ENCODE measurements at places on chromosomes 7 and 10.
A peak's percentile ranks its signal among the peaks of the same experiment; 100 is the strongest.

DNA sequence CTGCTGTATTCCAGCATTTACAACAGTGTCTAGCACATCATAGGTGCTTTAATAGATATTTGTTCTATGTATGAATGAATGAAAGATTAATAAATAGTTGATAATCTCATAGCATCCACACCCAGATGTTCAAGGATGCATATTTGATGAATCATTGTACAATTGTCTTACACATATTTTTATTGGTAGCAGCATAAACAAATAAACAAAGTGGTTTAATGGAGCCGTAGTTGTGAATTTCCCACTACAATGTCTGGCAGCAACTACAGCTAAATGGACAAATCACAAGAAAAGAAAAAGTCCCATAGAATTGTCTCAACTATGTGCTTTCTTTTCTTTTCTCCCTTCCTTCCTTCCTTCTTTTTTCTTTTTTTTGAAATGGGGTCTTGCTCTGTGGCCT is 150.8 kb downstream of the NRP1 start:
- DNase-seq = no peak

DNA sequence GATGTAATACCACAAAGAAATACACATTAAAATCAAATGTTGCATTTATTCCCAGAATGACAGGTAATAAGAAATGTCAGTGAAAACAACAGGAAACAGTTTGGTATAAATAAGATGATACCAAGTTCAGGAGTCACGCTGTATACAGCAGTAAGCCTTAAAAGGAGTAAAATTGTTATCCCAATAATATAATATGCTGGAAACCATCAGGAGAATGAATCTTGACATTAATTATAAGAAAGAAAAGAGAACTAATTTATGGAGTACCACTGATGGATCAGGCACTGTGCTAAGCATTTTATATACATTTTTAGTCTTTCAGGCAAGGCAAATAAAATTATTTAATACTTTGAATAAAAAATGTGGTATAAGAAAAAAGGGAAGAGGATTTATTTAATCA is 27.6 kb downstream of the PRKAR2B start:
- no peak for DNase-seq

DNA sequence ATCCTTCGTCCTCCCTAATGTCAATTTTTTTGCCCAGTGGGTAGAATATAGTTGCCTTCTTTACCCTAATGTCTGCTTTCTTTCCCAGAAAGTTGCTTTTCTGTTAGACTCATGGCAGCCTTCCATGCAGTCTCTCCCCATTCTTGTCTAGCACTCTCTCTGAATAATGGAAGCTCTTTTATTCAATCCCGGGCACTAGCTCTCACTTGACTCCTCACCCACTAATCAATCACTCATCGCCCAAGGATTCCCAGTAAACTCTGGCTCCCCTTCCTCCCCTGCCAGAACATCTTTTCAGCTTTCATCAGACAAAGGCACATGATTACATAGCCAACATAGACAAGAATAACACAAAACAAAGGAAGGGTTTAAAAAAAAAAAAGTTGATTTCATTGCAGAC is 100.2 kb upstream of the RELN start:
- DNase-seq = peak; percentile 11

DNA sequence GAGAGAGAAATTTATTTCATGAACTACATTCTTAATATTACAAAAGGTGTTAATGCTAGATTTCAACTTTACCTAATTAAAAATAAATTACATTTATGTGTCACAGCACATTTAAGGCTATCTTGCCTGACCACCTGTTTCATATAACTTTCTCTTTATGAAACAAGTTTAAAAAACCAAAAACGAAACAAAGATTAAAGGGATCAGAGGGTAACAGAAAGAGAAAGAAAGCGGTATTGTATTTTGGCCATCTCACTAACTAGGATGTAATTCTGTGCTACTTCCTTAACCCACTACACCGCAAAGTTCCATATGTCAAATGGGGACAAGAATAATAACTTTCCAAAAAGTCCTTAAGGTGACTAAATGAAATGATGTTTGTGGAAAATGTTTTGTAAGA is 6.3 kb upstream of the RHOBTB1 start:
- no peak for DNase-seq

DNA sequence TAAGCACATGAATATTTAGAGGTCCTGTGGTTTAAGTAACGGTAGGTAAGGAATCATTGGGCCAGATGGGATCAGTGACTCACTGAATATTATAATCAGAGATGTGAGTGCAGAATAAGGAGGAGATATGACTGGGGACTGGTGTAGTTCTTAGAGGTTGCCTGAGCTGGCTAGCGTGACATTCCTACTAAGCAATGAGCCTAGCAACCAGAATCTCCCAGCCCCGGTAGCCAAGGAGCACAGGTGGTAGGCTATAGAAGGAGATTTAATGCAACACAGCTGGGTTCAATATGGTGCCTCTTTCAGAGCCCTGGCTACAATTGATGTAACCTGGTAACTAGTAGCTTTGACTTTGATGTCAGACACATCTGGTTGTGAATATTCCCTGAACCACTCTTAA is 641.6 kb downstream of the AUTS2 start:
- no peak for DNase-seq

DNA sequence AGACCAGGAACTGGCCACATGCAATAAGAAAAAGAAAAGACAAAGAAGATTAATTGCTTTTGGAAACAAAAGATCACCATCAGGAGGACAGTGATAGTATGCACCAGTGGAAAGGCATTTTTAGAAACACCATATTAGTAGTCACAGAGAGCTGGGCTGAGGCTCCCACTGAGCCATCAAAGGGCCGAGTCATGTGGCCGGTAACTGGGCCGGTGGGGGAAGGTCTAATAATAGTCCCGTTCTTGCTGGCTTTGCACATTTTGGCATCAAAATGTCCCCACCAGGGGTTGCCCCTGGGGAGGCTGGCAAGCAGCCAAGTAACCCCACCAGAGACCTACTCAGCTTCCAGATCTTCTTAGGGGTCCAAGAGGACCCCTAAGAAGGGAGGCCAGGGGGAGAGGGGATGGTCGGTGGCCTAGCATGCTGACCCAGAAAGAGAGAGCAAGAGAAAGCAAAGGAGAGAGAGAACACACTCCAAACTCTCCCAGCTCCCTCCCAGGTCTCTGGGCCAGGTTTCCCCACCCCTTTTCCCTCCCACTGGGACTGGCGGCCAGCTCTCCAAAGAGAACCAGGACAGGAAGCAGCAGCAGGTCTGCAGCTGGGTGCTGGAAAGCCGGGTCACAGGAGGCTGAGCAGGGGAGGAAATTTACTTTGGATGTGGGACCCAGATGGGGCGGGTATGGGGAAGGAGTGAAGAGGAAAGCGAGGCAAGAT is 70.2 kb upstream of the FGFR2 start:
- DNase-seq = peak; percentile 58

DNA sequence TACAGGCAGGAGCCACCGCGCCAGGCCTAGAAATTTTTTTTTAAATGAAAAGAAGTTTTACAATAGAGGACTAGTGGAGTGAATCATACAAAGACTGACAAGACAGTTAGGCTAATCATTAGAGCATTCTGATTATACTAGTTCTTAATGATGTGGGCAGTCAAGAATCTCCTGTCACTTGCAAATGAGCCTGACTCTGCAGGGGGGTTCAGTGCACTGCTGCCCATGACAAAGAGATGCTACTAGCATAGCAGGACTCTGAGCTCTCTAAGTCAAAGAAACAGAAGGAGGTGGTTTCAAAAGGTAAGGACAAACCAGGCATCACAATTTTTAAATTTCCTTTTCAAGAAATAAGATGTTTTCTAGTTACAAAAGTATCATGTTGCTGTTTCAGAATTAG is 59.0 kb downstream of the CCDC6 start:
- no peak for DNase-seq

DNA sequence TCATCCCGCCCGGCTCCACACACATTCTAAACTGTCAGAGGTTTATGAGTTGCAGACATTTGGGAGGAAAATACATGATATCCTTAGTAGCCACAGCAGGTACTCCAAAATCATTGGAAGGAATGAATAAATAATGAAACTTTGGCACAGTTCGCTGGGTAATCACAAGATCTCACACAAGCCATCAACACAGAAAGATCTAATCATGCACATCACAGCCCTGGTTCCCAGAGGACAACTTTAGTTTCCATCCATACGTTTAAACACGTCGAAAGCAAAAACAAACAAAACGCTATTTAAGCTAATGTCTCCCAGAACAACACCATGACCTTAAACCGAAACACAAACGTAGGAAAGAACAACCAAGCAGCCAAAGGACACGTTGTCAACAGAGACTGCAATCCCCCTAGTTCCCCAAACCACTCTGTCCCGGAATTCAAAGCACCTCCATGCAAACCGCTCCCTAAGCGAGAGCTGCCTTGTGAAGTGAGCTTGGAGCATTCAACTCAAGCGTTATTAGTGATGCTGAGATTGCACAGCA is 12.3 kb downstream of the SVIL start:
- no peak for DNase-seq

- DNase-seq = no peak
These were observed 2.8 kb upstream of the CLDN15 start for GRCh38 chr7:101240226-101241014.

- DNase-seq = no peak
These were observed 50.7 kb upstream of the HDAC9 start for GRCh38 chr7:18444826-18445225.

GRCh38 chr7:139739863-139740597 is 37.8 kb downstream of the HIPK2 start:
- peak; percentile 95 for DNase-seq

GRCh38 chr10:10392511-10392910 is 625.2 kb upstream of the CELF2 start:
- DNase-seq = no peak

DNA sequence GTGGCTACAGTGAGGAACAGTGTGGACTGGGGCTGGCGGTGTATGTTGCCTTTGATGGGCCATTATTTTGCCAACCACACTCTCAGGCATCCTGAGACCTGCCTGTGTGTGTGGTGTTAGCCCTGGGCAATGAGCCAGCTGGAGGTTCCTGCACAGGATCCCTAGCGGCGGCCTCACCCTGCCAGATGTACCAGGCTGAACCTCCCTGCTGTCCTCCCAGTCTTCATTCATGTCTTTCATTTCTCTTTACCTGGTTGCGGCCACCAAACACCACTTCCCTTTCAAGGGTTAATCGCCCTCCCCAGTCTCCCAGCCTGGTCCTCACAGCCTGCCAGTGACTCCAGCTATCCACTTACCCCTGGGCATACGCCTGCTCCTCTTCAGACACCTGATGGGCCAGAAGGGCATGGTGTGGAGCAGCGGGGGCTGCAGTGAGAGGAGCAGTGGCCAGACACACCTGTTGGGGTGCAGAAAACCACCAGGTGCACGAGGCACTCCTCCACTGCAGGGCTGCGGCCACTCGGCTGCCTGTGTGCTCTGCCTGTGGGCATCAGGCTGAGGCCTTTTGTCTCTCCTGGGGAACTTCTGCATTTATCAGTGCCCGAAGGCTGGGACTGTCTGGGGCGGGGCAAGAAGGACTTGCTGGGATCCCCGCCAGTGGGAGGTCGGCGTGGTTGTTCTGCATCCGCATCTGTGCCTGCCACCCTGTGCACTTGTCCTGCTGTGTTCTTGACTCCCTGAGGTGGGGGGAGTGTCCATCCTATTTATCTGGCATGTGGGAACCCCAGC is 111.6 kb downstream of the ARHGAP22 start:
- DNase-seq = peak; percentile 54

DNA sequence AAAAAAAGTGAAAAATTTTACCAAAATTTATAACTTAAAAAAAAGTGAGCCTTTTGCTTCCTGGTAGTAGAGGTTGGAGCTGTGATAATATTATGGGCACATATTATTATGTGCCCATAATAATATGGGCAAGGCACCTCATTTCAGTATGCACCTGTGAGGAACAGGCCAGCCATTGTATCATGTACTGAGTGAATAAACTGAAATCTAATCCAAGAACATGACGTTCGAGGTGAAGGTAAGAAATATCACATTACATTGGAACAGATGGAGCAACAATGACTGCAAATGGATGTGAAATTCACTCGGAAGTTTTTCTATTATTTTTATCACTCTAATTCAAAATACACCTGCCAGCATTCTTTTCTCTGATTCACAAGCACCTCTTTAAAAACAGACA is 216.0 kb downstream of the KLF6 start:
- no peak for DNase-seq

GRCh38 chr10:8705415-8705814 is 650.9 kb downstream of the GATA3 start:
- DNase-seq = no peak

DNA sequence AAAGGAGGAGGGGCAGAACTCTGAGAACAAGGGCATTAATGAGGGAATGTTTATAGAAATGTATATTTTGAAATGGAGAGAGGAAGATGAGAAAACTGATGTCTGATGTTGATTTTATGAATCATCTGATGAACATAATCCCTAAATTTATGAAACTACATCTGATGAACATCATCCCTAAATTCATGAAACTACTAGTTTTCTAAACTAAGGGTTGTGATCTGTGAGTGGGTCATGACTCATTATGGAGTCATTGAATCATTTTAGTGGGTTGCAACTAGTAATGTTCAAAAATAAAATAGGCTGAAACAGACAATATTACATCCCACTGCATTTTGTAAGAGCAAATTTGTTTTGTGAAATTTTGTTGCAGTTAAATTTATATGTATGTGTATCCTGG is 442.6 kb upstream of the TEX47 start:
- peak; percentile 14 for DNase-seq

DNA sequence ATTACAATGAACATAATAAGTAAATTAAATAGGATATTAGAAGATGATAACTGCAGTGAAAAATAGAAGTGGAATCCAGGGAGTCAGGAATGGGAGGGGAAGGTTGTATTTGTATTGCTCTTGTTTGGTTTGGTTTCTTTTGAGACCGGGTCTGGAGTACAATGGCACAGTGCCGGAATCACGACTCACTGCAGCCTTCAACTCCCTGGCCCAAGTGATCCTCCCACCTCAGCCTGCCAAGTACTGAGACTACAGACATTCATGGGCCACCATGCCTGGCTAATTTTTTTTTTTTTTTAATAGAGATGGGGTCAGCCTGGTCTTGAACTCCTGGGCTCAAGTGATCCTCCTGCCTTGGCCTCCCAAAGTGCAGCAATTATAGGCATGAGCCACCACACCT is 59.9 kb upstream of the LRRC4 start:
- DNase-seq = no peak

DNA sequence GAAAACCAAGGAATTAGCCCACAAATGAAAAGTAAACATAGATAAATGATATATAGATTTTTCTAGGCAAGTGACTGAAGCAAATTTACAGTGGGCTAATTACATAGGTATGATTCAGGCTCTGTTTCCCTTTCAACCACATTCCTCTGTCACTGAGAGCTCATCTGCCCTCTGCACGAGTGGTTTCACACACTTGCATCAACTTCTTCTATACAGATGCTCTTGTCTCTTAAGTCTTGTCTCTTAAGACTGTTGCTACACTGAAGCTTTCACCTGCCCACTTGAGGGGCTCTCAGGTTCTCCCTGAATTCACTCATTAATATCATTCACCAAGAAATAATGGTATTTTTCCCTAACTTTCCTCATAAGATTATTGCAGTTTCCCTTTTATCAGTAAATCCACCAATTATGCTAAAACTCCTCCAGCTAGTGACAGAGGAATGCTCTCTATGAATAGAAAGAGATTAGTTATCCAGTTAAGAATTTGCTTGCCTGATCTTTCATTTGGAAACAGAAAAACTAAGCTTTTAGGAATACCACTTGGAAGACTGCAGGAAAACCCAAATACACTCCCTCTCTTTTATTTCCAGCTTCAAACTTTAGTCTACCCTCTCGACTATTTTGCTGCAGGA is 95.7 kb downstream of the ELAPOR2 start:
- no peak for DNase-seq

Data from Ammon's horn (tissue), 1 donor.